ENCODE measurements at places on chromosomes 7 and 10.

DNA sequence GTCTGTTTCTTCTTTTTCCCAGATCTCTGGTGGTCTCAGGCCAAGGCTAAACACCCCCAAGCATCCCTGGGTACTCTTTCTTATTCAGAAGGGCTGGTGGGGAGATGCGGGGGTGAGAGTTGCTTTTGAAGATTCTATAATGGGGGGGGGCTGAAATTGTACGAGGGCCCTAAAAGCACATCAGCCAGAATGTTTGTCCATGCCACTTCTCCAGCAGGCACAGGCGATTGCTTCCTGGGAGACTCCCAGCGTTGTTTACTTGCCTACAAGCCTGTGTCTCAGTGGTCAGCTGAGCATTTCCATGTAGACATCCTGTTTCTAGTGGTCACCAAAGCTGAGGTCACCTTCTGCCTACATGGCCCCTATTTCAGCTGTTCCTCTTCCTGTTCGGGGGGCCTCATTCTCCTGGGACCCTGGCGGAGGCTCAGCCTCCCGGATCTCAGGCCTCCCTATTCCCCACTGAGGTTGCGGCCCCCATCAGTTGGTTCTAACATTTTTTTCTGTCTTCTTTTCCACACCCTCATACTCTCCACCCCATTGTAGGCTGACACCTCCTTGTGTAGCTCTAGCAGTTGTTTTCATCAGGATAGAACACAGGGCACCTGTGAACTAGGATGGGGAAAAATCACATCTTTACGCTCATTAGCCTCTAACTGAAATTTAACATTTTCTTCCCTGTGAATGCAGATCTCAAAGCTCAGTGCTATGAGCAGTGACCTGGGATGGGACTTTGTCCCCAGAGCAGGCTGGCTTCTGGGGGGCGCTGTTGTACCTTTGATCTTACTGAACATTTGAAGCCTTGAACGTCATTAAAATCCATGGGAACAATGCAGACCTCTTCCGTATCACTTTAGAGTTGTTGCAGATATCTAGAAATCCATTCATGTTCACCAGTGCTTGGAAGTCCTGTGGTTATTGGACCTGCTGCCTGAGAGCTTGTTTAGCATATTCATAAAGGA is 286.5 kb downstream of the GLRX3 start:
- no peak for DNase-seq

DNA sequence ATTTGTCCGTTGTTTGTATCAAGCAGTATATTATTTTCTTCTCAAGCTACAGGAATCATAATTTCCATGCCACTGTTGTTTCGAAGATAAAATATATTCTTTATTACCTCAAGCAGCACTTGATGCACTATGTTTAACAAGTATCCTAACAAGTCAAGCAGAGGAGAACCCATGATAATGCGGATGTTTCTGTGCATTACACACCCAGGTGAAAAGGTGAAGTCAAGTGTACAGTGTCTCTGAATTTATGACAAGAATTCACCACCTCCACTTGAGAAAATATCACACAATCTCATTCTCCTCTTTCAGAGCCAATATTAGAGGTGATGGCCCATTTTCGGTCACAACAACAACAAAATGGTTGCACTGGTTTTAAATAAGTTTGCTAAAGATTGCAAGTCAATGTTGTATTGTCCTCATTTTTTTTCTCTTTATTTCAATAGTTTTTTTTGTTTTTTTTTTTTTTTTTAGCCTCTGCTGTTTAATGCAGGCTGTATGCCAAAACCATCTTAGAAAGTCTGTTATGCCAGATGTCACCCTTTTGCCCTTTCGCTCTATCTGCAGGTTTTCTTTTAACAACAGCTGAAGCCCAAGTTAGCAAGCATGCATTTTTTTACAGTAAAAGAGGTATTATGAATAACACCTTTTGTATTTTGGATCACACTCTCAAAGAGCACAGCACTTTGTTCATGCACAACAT is 568.7 kb upstream of the LRRN3 start:
- no peak for DNase-seq

DNA sequence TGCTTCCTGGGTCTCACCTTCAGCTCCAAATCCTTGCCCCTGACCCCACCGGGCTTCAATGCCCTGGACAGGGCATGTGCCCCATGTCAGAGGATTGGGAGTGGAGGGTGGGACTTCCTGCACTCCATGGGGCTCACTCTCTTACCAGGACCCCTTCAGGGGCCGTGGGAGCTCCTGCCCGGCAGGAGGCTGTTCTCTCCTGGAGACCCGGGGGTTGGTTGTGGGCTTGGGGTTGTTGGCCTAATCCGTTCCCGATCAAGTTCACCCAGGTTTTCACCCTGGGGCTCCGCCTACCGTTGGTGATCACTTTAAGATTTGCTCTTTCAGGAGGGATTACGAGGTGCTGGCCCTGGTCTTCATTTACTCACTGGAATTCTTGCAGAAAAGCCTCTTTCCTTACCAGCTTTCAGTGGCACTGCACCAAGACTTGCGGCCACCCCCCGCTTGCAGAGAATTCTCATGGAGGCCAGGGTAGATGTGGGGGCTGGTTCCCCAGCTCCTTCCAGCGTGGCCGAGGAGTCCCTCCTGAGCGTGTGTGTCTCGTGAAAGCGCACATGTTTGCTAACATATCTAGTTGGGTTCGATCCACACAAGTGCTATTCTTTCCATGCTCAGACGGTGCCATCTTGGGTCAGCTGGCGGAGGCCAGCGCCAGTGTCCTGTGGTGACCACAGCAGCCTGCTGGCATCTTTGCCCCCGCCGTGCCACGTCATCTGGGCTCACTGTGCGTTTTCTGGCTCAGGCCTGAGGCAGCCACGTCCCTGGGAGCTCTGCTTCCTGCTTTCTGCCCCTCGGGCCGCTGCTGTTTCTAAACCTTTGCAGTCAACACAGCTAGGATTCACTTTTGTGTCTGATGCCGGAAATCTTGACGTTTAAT is 15.6 kb downstream of the PWWP2B start:
- DNase-seq = no peak

GRCh38 chr10:67550838-67551402 is 145.1 kb downstream of the CTNNA3 start:
- no peak for DNase-seq

DNA sequence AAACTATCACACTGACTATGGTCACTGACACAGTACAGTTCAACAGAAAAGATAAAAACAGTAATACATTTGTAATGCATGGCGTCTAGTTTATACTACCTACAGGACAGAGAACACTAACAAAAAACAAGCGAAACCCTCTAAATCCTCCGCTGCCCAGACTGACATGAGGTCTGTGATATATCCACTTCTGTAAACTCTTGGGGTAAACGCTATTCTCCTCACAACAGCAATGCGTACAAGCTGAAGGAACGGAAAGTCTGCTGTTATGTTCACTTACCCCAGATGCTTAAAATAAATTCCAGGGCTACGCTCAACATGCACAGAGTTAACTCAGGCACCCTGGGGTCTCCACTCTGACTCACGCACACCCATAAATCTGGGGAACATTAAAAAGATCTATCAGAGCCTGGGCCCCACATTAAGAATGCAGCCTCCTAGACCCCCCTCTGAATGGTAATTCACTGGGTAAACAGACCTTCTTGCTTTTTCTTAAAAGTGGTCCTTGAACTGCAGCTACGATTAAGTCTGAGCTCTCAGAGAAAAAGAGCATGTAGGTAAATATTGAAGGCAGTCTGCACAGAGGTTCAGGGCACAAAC is 105.6 kb downstream of the CTBP2 start:
- DNase-seq = no peak

DNA sequence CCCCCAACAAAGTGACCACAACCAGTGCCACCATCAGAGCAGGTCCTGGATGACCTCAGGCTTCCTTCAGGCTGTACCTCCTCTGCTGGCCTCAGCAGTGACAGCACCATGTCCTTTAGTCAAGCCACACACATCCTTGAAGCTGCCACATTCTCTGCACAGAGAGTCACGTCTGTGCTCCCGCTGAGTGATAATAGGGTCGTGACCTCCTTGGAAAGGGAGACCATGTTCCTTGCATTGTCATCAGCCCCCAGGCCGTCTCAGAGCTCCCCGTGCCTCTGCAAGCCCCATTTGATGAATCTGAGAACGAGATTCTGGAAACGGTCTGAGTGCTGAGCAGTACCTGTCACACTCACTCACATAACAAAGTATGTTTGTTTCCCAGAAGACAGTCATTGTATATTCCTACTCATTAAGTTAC is 106.5 kb upstream of the PRR15 start:
- no peak for DNase-seq

GRCh38 chr10:9056521-9056920 is 1002.0 kb downstream of the GATA3 start:
- DNase-seq = no peak

DNA sequence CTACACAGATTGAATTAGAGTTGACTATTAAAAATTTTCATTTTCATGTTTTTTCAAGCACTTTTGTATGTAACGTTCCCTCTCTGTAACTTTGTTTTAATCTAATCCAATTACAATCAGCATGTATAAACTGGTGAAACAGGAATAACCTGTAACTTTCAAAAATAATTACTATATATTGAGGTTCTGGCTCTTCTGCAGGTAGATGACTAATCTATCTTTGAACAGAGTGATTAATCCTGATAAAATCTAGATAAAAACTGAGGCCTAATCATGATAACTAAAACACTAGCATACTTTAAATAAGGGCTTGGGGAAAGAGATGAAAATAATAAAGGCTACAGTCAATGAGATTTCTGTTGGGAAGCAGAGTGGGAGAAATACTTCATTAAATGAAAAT is 101.6 kb upstream of the KCND2 start:
- DNase-seq = no peak

GRCh38 chr10:75211007-75211691 is 553 bp downstream of the VDAC2 start:
- no peak for DNase-seq

DNA sequence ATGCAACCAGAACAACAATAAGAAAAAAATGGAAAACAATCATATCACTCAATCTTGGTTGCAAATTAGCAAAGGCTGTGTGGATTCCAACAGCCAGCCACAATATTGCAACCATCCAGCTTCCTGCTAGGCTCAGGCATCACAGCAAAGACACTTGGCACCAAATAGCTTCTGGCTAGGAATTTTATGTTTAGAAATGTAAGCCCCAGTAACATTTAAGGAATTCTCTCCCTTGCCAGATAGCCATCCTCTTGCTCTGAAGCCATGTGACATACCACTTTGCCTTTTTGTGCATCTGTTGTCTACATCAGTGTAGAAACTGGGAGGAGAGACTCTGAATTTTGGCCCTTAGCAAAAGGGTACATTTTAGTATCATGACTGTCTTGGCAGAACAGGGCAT is 22.2 kb downstream of the MKX start:
- no peak for DNase-seq

- DNase-seq = no peak
Measured at GRCh38 chr7:151129960-151130591, 37.4 kb downstream of the GBX1 start.

- no peak for DNase-seq
Measured at GRCh38 chr7:68070992-68071391, 1074.4 kb downstream of the TYW1 start.

- DNase-seq = no peak
Measured at GRCh38 chr7:140417456-140418155, 13.7 kb downstream of the RAB19 start.

- DNase-seq = no peak
Measured at GRCh38 chr7:66123175-66123528, 8.5 kb downstream of the CRCP start.

- no peak for DNase-seq
Measured at GRCh38 chr10:32985341-32985764, 27.3 kb upstream of the ITGB1 start.

DNA sequence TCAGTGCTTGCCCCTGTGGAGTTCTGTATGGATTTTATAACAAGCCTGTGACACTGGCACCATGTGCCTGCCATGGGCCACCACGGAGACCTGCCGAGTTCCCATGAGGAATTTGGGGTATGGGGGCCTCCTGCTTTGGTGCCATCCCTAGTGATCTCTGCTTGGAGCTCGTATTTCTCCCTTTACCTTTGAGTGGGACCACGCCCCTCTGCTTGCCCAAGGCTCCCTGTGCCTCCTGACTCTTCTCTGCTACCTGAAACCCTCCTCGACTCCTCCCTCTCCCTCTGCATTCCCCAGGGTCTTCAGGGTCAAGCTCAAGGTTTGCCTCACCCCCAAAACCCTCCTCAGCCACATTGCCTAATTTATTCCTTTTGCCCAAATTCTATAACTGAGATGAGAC is 225.0 kb downstream of the BUB3 start:
- no peak for DNase-seq

DNA sequence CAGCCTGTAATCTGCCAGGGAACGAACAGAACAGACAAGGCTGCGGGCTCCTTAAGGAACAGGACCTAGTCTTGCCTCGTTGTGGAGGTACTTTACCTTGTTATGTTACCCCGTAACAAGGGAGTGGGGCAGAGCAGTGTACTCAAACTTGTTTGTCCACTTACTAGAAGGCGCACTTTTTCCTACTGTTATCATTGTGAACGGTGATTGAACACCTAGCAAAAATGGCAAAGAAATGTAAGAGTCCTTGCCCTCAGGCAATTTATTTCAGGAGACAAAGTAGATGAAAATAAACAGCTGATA is 620 bp upstream of the IMPDH1 start:
- no peak for DNase-seq

- DNase-seq = no peak
Measured at GRCh38 chr7:51705701-51706100, 389.1 kb upstream of the COBL start.

DNA sequence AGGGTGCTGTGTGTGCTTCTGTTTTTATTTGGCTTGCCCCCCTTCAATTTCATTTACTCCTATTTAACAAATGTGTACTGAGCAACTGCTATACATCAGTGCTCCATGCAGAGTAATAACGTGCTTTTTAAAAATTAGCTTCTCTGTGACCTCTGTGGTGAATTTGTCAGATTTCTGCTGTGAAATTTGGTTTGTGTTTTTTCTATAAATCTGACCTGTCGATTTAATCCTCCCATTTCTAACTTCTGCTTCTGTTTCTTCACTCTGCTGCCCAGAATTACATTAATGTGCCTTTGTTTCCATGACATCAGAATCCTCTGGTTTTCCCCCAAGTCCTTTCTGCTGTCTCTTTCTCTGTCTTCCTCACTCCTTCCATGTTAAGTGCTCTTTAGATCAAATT is 123.8 kb upstream of the CACNA2D1 start:
- no peak for DNase-seq

- DNase-seq = no peak
Measured at GRCh38 chr7:145168879-145169278, 333.0 kb upstream of the TPK1 start.

DNA sequence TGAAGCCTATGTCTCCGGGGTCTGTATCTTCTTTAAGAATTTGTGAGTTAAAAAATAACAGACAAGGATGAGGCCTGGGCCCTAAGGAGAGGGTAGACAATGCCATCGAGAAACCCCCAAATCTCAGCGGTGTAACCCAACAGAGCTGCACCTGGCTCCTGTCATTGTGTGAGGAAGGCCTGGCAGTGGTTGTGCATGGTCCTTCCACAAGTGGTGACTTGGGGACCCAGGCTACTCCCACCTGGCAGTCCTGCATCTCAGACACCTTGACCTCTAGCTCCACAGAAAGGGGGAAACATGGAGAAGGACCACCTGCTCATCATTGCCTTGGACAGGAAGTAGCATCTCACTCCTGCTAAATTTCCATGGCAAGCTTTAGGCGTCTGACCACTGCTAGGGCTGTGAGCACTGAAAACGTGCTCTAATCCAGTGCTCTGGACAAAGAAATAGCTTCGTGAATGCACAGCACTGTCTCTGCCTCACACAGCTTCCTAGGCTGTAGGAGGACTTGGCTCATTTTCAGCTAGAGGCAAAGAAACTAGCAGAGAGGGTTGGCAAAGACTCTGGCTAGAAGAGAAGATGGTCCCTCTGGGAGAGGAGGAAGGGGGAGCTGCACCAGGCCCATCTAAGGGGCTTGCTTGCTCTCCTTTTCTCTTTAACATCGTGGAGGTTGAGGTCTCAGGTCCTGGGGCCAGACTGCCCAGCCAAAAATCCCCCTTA is 273.9 kb upstream of the ZMIZ1 start:
- DNase-seq = no peak

Data from activated naive CD8-positive, alpha-beta T cell treated with anti-CD3 and anti-CD28 coated beads, Interleukin-2, amount 50 U/mL, for 16 hours (primary cell).